ENCODE measurements at places on chromosomes 2 and 18.

DNA sequence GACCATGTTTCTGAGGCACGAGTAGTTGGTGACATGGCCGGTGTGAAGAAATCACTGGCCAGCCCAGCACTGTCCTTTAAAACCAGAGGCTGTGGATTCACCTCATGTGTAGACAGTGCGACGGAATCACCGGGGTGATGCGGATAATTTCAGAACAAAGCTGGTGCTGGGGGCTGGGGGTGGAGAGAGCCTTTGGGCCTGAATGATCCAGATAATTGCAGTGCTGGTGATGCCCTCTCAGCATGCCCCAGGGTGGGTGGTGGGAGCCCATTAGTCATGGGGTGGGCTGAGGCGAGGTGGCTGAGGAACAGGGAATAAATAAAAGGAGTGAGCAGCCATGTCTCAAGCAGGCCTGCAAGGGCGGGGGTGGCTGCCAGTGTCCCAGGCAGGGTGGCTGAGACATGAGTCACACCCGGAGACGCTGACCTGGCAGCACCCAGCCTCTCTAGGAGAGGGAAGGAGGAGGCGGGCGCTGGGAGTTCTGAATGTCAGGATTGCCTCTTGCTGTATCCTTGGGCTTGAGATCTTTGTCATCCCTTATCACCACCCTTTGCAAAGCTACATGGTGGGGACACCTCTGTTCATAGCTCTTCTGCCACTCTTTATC, 151.1 kb upstream of the MSH6 start:
- no peak for DNase-seq

GRCh38 chr2:157596992-157597681, 31.5 kb downstream of the ACVR1C start:
- peak; percentile 86 for DNase-seq

DNA sequence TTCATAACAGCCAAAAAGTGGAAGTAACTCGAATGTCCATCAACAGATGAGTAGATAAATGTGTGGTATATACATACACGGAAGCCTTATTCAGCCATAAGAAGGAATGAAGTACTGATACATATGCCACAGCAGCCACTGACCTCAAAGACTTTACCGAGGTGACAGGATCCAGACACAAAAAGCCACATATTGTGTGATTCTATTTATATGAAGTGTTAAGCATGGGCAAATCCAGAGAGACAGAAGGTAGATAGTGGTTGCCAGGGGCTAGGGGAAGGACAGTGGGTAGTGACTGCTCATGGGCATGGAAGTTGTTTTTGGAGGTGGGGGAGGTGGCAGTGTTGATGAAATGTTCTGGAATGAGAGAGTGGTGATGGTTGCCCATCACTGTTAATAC, 33.9 kb downstream of the ZAP70 start:
- no peak for DNase-seq

GRCh38 chr2:216044883-216045486, 31.6 kb upstream of the MREG start:
- no peak for DNase-seq

DNA sequence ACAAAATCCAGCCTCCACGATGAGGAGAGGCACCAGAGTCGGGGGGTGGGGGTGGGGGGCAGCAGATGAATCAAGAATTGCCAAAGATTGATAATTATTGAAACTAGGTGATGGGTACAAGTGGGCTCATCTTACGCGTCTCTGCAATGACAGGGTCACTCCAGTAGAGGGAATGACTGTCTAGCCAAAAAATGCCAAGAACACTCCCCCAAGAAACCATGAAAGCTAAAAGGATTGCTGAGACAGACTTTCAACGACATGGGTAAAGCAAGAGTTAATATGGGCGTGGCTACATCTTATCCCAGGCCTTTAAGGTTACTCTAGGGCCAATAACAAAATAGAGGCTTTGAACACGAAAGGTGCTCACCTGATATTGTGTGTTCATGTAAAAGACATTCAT, 86.5 kb downstream of the STK39 start:
- no peak for DNase-seq

- no peak for DNase-seq
Measured at GRCh38 chr2:196729418-196729817, 70.1 kb downstream of the GTF3C3 start.

GRCh38 chr2:240238786-240239185, 98.3 kb upstream of the OTOS start:
- no peak for DNase-seq

DNA sequence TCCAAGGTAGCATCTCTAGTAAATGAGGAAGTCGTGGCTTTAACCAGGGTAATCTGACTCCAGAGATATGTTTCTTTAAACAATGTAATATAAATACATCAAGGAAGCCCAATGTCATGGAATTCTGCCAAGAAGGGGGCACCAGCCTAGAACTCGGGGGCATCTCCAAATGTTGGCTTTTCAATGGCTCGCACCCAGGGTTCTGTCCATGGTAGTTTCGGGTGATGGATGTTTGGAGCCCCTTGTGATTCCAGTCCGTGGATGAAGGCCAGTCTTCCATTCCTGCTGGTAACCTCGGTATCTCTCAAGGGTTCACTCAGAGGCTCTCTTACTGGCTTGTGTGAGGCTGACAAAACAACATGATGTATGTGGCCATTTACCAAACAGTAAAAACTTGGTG, 91.7 kb upstream of the SPHKAP start:
- DNase-seq = no peak

GRCh38 chr2:45115181-45115580, 105.9 kb upstream of the SIX2 start:
- DNase-seq = no peak

GRCh38 chr2:138501425-138502254, at the start of gene SPOPL:
Gene SPOPL, plus strand, starts transcription at chr2:138501770. Its CDS starts 48,447 bp downstream, at chr2:138550217.
- peak; percentile 96 for DNase-seq

DNA sequence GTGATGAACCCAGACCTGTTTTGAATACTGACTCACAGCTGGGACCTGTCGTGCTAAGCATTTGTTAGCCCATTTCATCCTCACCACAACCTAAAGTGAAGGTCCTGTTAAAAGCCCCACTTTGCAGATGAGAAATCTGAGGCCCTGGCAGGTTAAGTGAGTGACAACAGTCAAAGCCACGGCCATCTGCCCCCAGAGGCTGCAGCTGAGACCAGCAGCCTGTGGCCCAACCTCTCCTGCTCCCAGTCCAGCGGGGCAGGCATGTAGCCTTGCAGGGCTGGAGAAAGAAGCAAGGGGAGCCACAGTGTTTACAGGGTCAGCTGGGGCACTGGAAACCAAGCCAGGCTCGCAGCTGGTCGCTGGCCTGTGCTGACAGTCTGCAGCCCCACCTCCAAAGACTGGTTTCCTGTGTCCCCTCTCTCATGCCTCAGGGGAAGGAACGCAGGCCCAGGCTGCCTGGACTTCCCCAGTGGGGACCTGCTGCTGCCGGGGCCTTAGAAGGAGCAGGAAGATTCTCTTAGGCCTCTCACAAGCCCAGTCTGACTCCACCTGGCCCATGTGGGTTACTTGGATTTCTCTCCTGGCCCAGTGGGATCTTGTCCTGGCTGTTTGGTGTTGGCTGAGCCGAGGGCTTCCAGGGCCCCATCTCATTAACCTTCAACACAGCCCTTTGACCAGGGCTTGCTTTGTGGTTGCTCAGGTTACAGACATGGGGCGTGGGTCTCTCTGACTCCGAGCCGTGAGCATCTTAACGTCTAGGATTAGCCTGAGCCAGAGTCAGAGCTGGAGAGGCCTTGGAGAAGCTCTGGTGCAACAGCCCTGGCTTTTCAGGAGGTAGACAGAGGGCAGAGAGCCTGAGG, 1.7 kb downstream of the INPP5D start:
- DNase-seq = peak; percentile 79

DNA sequence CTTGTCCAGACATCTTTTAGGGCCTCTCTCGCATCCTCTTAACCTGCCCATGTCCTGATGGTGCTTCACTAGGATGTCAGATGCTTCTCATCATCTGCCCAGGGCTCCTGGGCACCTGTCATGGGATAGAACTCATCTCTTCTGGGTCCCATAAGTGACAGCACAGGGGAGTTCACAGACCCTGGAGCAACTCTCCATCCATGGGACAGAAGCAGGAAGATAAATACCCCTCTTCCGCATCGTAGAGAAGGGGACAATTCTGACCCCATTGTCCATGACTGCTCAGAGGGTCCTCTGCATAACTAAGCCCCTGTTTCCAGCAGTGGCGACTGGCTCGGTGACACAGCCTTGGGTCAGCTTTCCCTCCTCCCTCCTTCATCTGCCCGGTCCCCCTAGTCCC, 82.3 kb downstream of the TWIST2 start:
- DNase-seq = no peak

DNA sequence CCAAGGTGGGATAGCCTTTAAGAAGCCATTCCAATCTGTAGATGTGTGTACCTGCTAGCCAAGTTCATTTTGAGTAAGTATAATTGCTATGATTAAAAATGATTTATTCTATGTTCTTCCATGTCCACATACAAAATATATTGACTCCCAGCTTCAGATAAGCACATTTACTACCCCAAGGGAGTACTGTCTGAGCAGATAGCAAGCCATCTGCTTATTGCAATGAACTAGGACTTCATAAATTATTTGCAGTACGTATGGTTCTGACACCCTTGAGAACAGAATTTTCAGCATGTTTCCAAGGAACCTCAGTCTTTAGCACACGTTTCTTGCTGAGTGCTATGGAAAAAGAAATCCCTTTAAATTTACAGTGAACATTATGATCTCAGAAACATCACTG, 28.2 kb downstream of the ABCG5 start:
- no peak for DNase-seq

DNA sequence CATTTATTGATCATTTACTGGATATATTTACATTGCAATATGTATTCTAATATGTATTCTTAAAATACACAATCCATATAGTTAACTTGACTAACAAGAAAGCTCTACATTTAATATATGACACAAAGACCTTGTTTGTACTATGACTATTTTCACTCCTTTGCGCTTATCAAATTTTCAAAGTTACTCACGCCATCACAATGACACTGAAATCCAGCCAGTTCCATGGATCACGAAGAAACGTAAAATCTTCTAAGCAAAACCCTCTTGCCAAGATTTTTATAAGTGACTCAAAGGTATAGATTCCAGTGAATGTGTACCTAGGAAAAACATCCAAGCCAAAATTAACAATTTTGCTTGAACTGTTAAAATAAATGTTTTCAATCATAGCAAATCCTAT, 39.6 kb downstream of the SCN3A start:
- DNase-seq = no peak

GRCh38 chr2:58182527-58182926, 58.6 kb downstream of the FANCL start:
- DNase-seq = no peak

- no peak for DNase-seq
Measured at GRCh38 chr2:46858702-46859090, 56.9 kb downstream of the MCFD2 start.
